ENCODE measurements at places on chromosomes 2 and 18.

- DNase-seq: no peak
Observed at GRCh38 chr2:181396256-181397123, 60.7 kb upstream of the ITGA4 start.

- no peak for DNase-seq
Observed at GRCh38 chr2:144162652-144163051, 357.3 kb downstream of the ZEB2 start.

DNA sequence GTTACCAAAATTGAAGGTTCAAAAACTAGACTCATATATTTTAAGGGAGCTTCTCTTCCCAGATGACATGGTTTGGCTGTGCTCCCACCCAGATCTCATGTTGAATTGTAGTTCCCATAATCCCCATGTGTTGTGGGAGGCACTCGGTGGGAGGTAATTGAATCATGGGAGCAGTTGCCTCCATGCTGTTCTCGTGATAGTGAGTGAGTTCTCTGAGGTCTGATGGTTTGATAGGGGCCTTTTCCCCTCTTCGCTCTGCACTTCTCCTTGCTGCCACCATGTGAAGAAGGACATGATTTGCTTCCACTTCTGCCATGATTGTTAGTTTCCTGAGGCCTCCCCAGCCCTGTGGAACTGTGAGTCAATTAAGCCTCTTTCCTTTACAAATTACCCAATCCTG, 140.1 kb downstream of the MAIP1 start:
- no peak for DNase-seq

- DNase-seq: no peak
Observed at GRCh38 chr2:188975497-188976102, 1.4 kb downstream of the COL3A1 start.

DNA sequence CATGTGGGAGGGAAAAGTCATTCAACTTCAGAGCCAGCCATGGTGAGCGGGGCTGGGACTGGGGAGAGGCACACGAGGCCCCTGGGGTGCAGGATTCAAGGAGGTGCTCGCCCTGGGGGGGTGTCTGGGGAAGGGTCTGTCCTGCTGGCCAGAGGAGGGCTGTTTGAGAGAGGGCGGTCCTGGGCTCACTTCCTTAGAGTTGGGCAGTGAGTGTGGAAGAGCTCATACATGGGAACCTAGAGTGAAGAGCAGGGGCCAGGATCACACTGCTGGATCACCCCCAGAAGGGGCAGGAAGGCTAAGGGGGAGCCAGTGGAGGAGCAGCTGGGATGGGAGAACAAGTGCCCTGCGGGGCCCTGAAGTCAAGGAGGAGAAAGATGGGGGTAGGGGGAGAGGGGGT, 6.5 kb downstream of the SH3BP4 start:
- DNase-seq: no peak

DNA sequence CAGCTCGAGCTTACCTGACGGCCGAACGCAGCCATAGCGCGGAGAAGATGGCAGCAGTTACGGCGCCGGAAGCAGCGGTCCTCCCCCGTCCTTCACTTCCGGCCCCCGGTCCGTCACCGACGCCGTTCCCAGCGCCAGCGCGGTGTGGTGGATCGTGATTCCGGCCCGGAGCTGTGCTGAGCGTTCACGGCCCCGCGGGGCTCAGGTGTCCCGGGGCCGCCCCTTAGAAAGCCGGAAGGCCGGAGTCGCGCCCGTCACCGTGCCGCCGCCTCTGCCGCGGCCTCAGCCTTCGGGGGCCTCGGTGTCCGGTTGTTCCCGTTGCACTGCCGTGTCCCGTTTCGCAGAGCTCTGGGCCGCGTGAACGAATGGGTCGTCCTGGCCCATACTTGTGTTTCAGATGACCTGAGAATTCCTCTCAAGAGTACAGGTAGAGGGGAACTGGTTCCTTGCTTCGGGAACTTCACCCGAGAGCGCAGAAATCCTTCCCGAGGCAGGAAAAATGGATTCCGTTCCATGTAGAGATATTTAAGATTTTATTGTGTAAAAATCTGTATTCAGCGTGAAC, at the start of gene MTERF4:
TSS of gene MTERF4 (minus strand) at position 49 of the 565 bp plus-strand sequence. CDS start at position 35, 14 bp downstream.
- peak; percentile 1 for DNase-seq

DNA sequence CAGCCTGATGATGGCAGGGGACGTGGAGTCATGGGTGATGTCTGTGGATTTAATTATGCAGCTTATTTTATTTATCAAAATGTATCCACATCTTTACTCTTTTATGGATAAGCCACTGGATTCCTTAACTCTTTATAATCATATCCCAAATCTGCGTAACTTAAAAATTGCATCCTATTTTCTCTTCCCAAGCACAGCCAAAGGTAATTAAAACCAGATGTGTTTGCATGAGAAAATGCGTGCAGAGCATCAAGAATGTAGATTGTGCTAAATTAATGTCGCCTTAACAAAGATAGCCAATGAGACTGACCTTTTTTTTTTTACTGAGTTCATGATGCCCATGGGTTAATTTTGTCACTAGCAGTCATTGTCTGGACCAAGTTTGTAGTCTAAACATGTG, 10.0 kb downstream of the SH3RF3 start:
- DNase-seq: no peak

- no peak for DNase-seq
Observed at GRCh38 chr2:95384854-95385569, 17.5 kb upstream of the FAHD2A start.

DNA sequence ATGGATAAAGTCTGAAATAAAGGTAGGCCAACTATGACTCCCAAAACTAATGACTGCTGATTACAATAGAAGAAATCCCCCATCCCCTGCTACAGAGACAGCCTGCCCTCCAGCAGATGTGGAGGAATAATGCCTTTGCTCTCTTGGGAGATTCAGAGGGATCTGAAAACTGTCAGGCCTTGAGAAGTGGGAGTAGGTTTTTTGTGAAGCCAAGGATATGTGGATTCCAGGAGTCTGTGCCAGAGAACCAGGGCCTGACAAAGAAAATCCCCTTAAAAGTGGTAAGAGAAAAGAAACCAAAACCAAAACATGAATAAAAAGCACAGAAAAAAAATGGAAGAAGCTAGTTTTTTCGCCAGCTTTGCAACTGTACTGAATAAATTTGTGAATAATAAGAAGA, 397.6 kb downstream of the ZNF521 start:
- no peak for DNase-seq

DNA sequence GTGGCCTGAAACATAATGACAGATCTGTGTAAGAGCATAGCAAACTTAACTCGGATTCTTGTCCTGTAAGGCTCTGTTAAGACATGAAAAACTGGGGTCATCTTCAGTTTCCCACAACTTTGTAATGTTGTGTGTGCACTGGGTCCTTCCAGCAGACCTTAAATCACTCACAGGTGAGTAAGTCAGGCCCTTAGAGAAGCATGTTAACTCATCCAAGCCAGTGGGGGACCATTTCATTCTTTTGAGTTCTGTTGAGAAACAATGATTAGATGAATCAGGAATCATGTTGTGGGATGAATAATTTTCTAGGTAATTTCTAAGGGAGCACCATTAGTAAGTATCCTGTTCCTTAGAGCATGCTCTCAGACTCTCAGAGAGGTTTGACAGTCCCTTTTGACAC, 167.1 kb downstream of the ESCO1 start:
- DNase-seq: no peak

GRCh38 chr2:218694405-218695145, 16.1 kb upstream of the TTLL4 start:
- no peak for DNase-seq

DNA sequence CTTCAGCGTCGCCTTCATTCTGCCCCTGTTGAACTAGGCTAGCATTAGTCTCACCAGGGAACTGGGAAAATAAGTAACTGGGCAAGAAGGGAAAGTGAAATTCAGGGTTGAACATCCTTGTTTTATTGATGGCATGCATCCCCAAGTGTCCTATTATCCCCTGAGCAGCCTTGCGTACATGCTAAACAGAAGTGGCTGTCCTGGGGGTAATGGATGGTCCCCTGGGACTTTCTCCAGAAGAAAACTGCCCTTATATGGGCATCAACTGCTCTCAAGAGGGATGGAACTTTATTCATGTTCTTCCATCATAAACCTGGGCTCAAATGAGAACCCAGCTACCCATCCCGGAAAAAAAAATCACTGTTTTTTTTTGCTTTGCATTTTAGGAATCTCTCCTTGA, 11.8 kb upstream of the SMIM21 start:
- no peak for DNase-seq

- no peak for DNase-seq
Observed at GRCh38 chr18:64270121-64270520, 121.2 kb upstream of the LINC00305 start.

DNA sequence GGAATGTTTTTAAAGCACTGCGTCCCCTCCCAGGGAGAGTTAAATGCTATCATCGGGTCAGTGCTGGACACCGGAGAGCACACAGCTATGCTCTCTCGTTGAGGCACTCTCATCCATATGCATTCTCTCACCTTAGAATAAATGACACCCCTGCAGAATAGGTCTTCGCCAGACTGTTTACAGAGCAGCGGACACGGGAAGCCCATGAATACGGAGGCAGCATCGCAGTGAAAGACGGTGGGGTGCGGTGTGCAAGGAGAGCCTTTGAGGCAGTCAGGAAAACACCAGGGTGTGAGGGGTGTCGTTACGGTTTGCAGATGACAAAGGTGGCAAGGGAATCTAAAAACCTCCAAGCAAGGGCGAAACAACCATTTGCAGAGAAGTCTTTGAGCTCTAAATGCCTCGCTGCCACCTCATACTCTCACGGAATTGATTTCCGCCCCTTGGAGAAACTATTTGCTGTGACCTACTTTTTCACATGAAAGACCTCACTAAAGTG, 169.2 kb upstream of the FHL2 start:
- no peak for DNase-seq

DNA sequence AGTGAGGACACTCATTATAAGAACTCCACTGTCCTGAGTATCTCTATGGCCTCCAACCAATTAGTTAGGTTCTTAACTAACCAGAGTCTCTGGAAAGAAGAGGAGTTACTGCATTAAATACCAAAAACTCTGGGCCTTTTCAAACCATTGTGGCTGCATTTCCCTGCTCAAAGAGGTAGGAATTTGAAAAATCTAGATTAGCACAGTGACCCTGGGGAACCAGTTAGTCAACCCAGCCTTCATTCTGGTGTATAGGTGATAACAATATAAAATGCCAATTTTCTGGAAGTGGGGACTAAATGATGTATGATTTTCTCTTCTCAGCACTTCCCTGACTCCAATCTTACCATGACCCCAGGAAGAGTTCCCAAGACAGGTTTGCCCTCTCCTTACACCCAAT, 287.8 kb upstream of the SETBP1 start:
- DNase-seq: no peak

- no peak for DNase-seq
Observed at GRCh38 chr2:95060446-95061118, 35.1 kb downstream of the MAL start.

DNA sequence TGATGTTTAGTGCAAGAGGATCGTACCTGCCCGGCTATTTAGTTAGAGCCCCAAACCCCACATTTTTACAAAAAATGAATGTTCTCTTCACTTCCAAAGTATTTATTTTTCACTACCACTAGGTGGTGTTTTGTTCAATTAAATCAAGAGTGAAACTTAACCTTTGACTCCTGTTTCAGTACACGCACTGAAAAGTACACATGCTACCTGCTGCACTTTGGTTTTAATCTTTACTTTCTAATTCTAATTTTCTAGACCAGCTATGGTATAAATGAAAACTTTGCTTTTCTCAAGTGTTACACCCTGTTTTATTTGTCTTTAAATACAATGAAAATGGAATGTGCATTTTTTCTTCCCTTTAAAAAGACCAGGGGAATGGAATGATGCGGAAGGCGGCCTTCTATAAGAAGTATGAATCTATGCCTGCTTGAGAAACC, 31.4 kb upstream of the CHN1 start:
- DNase-seq: peak; percentile 15

GRCh38 chr2:200235533-200235932, 71.0 kb upstream of the SPATS2L start:
- DNase-seq: no peak

- DNase-seq: no peak
Observed at GRCh38 chr2:145666552-145666951, 1146.6 kb upstream of the ZEB2 start.

- no peak for DNase-seq
Observed at GRCh38 chr18:42426496-42427015, 471.5 kb downstream of the PIK3C3 start.

DNA sequence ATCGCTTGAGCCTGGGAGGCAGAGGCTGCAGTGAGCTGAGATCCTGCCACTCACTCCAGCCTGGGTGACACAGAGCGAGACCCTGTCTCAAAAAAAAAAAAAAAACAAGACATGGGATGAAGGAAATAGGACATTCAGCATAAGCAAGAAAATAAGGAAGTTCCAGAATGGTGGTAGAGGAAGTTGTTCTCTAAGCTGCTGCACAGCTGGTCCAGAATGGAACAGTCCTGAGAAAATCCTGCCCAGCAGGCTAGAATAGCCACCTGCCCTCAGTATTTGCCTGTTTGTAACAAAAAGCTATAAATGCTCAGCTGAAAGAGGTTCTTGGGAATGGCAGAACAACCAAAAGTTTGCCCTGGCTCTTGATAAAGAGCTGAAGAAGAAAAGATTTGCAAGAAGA, 11.1 kb upstream of the MAPRE3 start:
- no peak for DNase-seq

- no peak for DNase-seq
Observed at GRCh38 chr2:46672752-46673151, 193.4 kb downstream of the TMEM247 start.

DNA sequence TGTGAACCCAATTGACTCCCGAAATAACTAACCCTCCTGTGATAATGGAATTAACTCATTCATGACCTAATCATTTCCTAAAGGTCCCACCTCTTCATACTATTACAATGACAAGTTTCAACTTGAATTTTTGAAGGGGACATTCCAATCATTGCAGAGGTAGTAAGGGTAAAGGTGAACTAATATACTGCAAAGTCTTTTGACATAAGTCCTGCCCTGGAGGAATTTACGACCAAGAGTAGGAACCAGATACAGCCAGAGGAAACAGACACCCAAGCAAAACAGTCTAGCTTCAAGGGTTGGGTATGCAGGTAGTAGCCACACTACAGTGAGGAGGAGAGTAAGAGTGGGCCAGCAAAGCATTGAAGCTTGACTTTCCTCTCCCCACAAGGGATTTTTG, 1.2 kb upstream of the SRBD1 start:
- DNase-seq: no peak

DNA sequence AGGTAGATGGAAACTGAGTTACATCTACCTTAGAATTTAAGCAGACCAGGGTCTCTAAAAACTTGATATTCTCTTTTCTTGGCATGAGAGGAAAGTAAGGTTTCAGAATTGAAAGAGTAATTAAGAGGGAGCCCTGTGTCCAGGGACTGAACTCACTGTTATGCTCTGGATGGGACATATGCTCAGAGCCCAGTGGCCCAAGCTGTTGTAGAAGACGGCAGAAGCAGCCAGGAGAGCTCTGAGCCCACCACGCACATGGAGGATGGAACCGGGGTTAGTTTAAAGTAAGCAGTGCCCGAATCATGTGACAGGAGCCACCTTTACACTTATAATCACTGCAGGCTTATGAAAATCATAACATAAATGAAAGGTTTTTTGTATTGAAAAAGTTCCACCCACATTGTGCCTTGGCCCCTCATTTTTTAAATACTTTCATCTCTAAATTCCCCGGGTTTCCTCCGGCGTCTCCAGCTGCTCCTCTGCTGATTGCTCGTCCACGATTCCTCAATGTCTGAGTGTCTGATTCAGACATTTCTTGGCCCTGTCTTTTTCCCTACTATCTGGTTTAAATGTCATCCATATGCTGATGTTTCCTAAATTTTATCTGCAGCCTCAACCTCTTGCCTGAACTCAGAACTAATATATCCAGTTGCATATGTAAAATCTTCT, 36.1 kb upstream of the SPTBN1 start:
- no peak for DNase-seq

Data from NCI-H1436 treated with DMSO at 0.1 percent for 48 hours (cell line).